Erythroblast (primary cell): ENCODE measurements at places on chromosomes 3 and 15.

DNA sequence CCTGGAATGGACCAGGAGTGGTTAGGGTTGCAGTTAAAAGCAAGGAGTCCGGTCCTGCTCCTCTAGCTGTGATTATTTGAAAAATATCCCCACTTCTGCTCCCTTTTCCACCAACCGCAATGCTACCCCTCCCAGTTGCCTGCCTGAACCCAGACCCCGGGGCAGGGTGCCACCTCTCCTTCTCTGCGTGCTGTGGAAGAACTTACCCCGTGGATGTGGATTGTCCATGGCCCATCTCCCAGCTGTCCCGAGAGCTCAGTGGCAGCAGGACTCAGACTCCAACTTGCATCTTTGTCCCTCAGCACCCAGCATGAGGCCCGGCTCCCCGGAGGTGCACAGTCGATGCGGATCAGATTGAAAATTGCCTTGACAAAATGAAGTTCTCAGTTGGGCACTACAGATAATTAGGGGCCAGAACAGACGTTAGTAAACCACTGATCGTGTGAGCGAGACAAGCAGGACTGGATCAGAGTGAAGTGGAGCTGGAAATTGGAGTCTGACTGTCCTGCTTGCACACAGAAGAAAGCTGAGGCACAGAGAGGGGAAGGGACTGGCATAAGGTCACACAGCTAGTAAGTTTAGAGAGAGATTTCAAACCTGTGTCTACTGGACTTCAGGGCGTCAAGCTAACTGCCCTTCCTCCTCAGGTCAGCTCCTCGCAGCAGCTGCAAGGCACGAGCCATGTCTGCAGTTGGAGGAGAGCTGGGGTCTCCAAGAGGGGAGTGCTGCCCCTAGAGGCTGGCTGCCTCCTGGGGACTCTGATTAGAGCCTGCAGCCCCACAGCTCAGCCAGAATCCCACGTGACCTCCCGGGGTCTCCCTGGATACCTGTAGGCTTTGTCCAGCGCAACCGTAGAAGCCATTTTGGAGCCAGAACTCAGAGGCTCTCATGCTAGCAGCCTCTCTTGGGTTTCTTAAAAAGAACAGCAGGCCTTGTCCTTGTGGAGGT, 14.7 kb downstream of the SLC6A1 start:
- no peak for DNase-seq

DNA sequence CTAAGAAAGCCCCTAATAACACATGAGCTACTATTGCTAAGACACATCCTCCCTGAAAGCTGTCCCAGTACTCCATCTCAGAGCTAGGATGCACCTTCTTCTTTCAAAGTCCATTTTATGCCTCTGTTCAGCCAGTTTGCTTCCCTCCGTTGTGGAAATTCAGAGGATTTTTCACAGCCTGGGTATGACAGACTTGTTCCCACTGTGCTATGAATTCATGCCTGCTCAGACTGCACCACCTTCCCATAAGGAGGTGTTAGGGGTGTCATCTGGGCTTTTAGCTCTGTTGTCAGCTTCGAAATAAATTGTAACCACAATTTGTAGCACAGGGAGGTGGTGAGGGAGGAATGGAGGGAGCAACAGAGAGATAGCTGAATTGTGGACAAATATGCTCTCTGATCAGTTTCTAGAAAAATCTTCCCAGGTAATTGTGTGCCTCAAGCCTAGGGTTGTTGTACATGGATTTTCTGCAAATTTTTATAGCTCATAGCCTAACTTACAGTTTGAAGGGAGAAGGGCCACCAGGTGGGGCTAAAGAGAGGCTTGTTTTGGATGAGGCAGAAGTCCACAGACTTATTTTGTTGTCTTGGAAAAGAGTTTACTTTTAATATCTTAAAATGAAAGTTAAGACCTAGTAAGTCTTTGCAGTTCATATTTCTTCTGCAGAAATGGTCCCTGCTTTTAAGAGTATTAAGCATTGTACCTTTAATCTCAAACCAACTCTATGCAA, 462.0 kb downstream of the PDCD6IP start:
- peak; percentile 35 for DNase-seq

DNA sequence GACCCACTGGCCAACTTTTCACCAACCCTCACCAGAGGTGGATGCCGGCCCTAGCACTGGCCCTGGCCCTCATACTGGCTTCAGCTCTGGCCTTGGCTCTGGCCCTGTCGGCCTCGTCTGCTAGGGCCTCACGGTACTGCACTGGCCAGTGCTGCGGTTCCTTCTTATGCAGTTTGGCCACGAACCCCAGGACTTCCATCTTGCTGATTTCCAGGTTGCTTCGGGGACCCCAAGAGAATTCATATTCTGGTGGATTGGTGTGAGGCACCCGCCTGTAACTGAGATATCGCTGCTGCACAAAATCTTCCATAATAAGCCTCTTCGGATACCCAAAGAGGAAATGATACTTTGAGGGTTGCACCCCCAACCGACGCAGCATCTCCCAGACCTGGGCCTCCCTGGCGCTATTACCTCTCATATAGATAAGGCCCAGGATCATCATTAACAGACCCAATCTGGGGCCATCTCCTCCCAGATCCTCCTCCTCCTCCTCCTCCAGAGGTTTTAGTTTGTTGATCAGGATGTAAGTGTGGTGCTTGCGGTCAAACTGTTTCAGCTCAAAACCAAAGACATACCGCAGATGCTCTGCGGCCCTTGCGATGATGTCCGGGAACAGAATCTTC, 883 bp downstream of the MAGEF1 start:
- peak; percentile 38 for DNase-seq

- DNase-seq, result no peak
These were observed 444.0 kb downstream of the EPHB1 start for GRCh38 chr3:135238871-135239614.
